ENCODE measurements at places on chromosomes 5 and 9.

DNA sequence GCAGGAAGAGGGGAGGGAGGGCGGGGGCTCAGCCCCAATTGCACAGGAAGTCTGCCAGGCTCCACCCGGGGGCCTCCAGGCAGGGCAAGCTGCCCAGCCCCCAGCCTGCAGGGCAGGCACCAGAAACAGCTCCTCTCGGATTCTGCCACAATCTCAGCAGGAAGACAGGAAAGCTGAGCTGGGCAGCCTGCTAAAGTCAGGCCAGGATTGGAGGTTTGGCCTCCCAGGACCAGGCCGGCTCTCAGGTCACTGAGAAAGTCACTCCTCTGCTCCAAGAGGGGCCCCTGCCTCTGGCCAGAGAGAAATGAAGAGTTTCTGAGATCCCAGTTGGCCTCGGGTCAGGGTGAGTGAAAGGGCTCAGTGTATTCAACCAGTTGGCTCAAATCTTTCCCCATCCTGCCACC, 54.6 kb upstream of the STXBP1 start:
- peak; percentile 56 for DNase-seq

- DNase-seq, result peak; percentile 12
Observed at GRCh38 chr5:65811885-65812284, 89.9 kb downstream of the NLN start.

DNA sequence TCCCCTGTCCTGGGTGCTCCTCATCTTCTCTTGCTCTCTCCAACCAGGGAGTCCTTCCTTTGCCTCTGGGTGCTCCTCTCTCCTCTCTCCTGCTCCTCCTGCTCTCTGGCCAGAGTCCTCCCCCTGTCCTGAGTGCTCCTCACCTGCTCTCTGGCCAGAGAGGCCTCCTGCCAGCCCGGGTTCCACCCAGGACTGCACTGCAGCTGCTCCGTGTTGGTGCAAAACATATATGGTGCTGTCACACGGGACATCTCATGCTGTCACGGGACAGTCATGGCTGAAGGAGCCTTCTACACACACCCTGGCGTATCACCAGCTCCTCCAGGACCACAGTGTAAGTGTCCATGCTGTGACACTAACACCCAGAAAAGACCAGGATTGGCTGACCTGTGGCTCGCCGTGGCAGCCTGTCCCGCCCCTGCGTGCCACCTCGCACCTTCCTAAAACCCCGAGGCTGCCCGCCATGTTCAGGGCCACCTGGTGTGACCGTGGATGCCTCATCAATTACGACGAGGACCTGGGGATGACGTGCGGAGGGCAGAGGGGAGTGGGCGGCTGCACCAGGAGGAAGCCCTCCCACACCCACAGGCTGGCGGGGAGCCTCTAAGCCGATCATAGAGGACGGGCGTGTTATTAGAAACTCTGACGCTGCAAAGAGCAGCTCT, 27.9 kb upstream of the SLC6A3 start:
- no peak for DNase-seq

GRCh38 chr5:122581629-122582028, 193.3 kb upstream of the SNX2 start:
- no peak for DNase-seq
